ENCODE measurements at places on chromosomes 6 and 20.

DNA sequence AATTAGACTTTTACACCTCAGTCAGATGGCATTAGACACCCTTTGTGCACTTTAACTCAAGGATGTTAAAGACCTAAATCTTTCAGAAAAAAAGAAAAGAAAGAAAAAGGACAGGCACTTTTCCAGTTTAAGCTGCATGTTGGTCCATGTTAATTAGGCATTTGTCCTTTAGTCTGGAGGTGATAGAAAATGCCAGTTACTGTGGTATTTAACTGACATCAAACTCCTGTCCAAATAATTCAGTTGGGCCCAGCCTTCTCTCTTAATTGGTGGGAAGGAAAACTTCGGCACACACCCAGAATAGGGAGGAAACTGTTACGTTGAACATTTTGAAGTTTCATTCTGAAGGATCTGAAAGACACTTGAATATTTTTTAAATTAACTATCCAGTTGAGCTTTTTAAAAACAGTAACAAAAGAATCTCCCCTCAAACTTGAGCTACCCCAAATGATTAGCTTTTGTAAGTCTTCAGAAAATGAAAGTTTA is 30.3 kb downstream of the RREB1 start:
- no peak for DNase-seq

DNA sequence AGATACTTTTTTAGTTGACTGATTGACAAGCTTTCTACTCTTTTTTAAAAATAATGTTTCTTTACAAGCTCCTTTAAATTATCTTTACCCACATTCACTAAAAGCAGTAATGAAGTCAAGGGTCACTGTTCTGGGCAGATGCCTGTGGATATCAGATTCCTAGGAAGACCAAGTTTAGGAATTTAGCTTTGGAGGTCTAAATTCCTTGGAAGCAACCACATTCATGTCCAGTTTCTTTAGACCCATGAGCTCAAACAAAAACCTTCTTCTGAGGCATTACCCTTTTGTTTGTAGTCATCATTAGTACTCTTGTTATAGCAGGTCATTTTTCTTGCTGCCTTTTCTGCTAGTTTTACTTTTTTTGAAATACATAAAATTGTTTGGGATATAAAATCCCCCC is 462.9 kb upstream of the JAG1 start:
- no peak for DNase-seq

DNA sequence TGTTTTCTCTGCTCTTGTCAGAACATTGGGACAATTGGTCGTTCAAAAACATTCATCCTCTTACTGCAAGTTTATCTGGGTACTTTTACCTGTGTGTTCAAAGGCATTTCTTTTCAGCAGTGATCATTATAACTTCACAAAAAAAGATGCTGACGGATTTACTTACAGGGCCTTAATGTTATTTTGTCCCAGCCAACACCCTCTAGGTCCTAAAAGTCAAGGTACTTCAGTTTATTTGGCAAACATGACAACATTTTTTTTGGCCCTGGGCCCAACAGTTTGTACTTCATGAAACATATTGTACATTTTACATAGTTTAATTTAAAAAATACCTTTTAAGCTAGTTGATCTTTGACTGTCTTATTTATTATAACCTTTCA is 241.2 kb upstream of the TAB2 start:
- DNase-seq = no peak

DNA sequence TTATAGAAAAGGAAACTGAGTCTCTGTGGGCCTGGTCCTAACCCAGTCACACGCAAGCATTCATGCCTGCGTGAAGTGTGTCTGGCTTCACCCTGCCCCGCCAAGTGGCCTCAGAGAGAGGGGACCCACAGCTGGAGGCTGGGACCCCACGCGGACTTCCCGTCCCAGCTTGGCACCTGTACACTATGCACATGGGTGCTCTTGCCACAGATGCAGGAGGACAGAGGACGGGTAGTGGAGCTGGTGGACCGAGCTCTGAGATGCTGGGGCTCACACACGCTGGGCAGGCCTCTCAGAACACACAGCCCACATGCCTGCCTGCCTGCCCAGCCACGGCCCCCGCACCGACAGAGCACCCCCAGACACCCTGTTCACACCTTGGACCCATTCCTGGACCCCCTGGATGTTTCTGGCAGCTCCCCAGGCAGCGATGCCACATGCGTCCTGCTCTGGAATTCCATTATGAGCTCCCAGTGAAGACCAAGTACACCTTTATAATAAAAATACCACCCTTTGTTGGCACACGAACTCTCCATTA is 24.9 kb upstream of the SMOC2 start:
- DNase-seq = no peak

- DNase-seq = no peak
These were observed at the start of gene BPIFB3 for GRCh38 chr20:33053291-33054106. Gene BPIFB3, plus strand, starts transcription at chr20:33053903. Its CDS starts 1,533 bp downstream, at chr20:33055436.

DNA sequence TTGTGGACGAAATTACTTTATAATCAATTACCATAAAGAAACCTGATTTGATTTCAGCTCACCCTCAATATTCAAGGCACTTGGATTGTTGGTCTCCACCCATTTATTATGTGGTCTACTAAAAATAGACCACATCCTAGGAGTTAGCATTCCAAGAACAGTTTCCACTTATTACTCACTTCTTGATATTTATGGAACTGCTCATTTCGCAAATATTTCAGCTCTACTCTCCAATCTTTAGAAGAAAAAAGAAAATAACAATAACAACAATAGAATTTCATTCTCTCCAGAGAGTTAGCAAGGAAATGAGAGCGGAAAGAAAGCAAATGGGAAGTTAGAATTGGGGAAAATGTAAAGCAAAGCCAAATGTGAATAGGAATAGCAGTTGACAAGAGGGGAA is 26.2 kb upstream of the HDAC2 start:
- DNase-seq = no peak

DNA sequence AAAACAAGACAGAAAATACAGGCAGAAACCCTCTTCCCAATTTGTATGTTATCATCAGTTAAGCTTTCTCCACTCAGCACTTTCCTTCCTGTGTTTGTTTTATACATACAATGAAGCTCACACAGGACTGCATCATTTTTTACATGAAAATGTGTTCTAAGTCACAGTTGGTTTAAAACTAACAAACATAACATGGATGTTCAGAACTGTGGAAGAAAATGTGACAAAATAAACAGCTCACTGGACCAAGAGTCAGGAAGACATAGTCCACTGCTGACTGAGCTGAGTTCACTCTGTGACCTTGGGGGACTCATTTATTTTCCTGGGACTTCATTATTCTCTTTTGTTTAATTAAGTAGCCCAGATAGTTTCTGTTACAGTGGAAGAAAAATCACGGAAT is 331.5 kb downstream of the SYNE1 start:
- DNase-seq = no peak

DNA sequence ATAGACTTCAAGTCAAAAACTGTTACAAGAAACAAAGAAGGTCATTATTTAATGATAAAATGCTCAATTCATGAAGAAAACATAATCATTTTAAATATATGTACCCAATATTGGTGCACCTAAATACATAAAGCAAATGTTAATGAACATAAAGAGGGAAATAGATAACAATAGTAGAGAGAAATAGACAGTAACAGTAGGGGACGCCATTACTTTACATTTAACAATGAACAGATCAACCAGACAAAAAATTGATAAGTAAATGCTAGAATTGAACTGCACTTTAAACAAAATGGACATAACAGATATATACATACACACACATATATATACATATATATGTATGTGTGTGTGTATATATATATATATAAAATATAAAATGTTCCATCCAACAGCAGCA is 37.4 kb downstream of the IL22RA2 start:
- no peak for DNase-seq

- no peak for DNase-seq
These were observed 2.6 kb downstream of the NFKBIE start for GRCh38 chr6:44262467-44263353.

- DNase-seq = peak; percentile 5
These were observed 134.1 kb downstream of the CCDC170 start for GRCh38 chr6:151627689-151628444.

- DNase-seq = no peak
These were observed 155.2 kb downstream of the SCML4 start for GRCh38 chr6:107668743-107669474.

GRCh38 chr6:128432394-128432793 is 88.0 kb downstream of the PTPRK start:
- DNase-seq = no peak

- no peak for DNase-seq
These were observed 23.0 kb upstream of the IL17A start for GRCh38 chr6:52162940-52163908.

- DNase-seq = no peak
These were observed 60.4 kb upstream of the FAM83B start for GRCh38 chr6:54786154-54786553.

DNA sequence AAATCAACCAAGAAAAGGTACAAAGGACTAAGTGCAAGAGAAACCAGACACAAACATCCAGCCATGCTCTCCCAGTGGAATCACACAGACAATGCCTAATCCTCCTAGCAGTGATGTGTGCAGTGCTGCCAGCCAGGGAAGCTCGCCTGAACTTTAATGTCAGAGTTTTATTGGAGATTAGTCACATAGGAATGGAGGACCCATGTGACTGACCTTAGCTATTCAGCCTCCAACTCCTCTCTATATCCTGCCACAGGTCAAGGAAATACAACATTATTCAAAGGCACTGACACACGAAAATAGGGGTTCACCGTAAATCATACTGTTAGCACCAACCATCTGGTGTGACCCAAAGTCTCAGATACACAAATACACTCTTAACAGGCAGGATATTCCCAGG is 684.6 kb downstream of the DOK5 start:
- DNase-seq = no peak

GRCh38 chr6:113564371-113565171 is 292.6 kb upstream of the MARCKS start:
- DNase-seq = peak; percentile 32

DNA sequence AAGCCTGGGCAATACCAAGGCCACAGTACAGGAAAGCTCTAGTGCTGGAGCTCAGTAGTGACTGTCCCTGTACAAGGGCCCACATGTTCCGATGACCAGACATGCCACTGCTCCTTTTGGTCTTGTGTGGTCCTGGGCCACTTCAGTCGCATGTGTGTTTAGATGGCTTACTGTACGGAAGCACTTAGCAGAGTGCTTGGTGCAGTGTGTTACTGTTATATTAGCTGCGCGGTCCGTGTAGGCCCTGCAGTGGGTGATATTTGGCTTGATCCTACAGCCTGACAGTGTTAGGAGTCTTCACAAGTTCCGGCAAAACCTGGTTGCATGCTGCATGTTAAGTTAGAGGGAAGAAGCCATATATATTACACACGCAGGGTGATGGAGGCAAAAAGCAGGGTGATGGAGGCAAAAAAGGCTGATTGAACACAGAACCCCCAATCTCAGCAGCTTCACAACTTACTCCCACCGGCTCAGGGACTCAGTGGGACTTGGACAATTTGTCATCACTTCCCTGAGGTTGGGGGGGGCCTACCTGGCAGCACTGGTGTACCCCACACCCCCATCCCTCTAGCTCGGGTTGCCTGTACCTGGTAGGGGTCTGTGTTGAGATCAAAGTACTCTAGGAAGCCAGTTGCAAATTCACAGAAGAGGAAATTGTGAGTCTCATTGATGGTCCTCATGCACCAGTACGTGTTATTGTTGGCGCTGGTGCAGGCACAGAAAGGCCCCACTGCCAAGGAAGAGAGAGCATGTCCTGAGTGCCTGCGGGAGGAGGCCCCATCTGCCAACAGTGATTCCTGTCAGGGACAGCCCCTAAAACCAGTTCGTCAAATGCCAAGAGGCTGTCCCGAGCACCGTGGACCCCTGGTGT is 122.6 kb downstream of the SULF2 start:
- DNase-seq = no peak

DNA sequence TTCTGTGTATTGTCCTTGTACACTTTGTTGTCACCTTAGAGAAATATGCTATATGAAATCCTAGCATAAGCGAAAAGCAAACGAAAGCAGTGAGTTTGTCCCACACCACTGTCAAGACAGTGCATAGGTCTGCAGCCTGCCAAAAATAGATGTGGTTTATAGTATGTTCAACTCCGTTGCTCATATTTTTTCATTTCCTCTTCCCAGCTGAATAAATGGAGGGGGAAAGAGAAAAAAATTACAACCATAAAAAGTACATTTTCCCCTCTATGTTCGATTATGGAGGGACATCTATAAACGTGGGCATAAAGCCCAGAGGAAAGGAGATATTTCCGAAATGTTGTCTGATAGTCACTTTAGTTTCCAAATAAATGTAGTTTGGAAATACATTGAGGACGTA is 25.8 kb downstream of the PRL start:
- DNase-seq = no peak

- no peak for DNase-seq
These were observed 100.6 kb downstream of the HIVEP1 start for GRCh38 chr6:12112540-12113189.

GRCh38 chr20:21571841-21572690 is 58.2 kb upstream of the NKX2-2 start:
- DNase-seq = no peak

DNA sequence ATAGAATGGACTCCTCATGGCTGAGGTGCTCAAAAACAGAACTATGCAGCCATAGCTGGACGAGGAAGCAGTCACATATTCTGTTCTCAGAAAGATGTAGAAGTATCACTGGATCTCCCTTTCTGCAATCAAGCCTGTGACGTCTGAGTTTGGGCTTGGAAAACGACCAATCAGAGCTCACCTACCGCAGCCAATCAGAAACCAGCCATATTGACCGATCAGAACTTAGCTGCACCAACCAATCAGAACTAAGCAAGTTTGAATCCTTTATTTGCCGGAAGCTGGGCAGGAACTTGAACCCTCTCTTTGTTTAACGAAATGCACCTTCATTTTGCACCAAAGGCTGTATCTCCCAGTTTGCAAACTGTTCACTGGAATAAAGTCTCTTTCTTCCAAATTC is 21.8 kb upstream of the RAB23 start:
- no peak for DNase-seq

DNA sequence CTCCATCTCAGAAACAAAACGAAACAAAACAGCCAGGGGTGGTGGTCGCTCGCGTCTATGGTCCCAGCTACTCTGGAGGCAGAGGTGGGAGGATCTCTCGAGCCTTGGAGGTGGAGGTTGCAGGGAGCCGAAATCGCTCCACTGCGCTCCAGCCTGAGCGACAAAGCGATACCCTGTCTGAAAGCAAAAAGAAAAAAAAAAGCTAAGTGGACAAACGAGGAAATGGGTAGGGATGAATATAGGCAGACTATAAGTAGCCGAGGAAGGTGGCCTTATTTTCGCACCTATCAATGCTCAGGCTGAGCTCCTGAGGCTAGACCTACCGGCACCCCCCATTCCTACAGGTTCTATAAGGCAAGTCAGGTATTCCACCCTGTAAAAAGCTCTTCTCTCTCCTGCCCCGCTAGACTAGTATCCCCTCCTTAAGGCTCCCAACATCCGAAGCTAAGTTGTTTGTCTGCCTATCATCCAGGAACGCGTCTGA is 650 bp upstream of the CASP8AP2 start:
- DNase-seq = no peak

GRCh38 chr20:6623989-6624388 is 143.5 kb upstream of the BMP2 start:
- no peak for DNase-seq

- no peak for DNase-seq
These were observed 39.3 kb upstream of the OSTM1 start for GRCh38 chr6:108113557-108114519.

DNA sequence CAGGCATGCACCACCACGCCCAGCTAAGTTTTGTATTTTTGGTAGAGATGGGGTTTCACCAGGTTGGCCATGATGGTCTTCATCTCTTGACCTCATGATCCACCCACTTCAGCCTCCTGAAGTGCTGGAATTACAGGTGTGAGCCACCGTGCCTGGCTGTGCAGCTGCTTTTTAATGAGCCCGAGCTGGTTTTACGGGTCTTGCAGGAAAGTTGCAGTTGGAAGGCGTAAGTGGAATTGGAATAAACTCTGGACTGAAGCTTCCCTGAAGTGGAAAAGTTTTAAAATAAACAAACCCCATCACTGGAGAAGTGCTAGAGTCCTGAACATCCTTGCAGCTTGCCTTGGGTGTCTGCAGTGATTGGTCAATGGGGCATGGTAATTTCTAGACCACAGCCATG is 40.4 kb downstream of the KIF25 start:
- DNase-seq = no peak

Data from NCI-H2081 treated with DMSO at 0.1 percent for 48 hours (cell line).